Stimulated activated CD8-positive, alpha-beta memory T cell treated with anti-CD3 and anti-CD28 coated beads, Interleukin-2, amount 100 ng/mL, for 1 hour (primary cell): ENCODE measurements at places on chromosomes 6 and 20.
A peak's percentile ranks its signal among the peaks of the same experiment; 100 is the strongest.

DNA sequence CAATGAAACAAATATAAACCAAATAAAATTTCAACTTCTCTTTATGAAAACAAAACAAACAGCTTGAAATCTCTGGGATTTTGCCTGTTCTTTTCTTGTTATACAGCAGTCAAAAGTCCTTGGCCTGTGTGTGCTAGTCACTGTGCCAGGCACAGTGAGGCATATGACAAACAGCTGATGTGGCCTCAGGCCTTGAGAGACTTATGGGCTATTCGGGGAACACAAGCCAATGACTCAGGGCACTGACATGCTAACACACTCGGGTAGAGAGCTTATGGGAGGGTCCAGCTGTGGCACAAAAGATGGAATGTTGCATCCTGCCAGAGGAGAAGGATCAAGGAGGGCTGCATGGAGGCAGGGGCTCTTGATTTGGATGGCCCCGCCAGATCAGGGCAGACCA lies 95.4 kb upstream of the NKX2-2 start:
- no peak for DNase-seq

DNA sequence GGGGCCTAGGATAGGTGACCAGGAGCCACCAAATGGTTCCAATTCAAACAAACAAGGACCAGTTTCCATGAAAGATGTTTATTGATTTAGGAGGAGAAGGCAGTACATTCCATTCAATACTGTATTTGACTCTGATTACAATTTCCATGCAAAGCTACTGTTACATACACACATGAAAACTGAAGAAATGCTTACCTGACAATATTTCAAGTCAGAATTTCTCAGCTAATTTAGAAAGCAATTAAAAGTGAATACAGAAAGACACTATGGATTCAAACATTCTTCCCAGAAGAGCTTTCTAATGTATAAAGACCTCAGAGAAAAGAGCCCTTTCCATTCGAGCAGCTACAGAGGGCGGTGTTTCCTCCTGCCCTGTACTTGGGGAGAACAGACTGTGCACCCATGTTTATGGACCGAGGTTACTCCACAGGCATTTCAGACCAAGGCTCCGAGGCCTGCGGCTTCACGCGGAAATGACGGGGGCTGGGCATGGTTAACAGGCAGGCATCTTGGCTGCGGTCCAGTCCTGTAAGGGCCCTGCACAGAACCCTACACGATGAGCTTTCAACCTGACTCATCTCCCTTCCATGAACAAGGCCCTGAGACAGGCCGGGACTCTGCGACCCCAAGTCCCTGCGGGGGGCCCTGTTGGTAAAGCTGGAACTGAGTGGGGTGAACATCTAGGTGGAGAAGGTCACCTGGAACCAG lies 25.7 kb upstream of the TCFL5 start:
- DNase-seq = no peak

DNA sequence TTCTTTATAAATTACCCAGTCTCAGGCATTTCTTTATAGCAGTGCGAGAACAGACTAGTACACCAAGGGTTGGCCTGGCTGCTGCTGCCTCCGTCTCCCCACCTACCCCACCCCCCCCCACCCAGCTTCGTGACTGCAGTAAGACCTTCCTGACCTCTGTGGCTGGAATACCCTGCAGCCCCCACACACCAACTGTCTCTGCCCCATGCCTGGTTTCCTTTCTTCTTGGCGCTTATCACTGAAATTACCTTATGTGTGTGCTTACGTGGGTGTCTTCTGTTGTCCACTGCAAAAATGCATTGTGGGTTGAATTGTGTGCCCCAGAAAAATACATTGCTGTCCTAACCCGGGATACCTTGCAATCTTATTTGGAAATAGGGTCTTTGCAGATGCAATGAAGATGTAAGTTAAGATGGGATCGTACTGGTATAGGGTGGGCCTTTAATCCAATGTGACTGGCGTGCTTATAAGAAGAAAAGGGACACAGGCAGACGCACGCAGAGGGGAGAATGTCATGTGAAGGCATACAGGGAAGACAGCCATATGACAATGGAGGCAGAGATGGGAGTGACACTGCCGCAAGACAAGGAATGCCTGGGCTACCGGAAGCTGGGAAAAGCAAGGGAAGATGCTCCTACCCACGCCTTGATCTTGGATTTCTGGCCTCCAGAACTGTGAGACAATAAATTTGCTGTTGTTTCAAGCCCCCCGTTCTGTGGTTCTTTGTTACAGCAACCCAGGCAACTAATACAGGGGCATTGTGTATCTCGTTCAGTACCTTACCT lies 15.4 kb downstream of the SYNJ2 start:
- DNase-seq = no peak

DNA sequence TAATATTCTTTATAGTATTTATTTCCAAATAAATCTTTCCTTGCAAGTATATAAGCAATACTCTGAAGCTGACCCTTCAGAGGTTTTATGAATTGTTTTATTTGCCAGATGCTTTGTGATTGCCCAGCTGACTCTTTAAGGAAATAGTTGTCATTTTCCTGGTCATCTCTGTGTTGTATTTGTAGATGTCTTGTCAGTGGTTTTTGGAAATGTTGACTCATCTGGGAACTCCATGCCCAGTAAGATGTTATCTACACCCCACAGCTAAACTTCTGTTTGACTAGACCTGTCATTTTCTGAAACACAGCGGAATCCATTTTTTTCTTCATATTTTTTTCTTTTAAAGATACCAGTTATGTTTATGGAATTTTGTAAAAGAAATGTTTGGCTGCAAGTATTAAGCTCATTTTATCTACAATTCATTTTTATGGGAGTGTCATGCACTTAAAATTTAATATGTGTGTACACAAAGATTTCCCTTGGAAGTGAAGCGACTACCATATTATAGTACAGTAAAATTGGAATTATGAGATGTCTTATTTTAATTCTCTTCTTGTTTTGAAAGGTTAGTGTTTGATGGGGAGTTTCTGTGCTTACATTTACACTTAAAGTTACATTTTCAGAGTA lies 491.0 kb downstream of the NKAIN2 start:
- no peak for DNase-seq

DNA sequence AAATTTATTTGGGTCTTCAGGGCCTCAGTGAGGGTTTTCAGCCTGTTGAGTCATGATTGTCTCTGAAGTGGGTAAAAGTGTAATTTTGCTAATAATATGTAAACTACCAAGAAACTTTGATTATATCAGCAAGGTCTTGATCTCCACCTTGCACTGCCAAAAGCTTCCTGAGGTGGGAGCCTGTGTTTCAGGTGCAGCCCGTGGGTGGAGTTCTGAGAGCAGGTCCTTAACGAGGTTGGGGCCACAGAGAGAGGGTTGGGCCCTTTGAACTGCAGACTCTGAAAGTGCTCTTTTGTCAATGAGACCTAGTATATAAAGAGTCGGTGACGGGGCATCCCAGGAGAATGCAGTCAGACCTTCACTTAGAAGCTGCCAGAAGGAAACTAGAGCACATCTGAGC lies 129.7 kb upstream of the MAP3K4 start:
- DNase-seq = no peak

- no peak for DNase-seq
These were observed 9.5 kb upstream of the ADAM33 start for GRCh38 chr20:3691306-3691705.

- no peak for DNase-seq
These were observed 19.9 kb upstream of the FBXL4 start for GRCh38 chr6:98967616-98968015.

DNA sequence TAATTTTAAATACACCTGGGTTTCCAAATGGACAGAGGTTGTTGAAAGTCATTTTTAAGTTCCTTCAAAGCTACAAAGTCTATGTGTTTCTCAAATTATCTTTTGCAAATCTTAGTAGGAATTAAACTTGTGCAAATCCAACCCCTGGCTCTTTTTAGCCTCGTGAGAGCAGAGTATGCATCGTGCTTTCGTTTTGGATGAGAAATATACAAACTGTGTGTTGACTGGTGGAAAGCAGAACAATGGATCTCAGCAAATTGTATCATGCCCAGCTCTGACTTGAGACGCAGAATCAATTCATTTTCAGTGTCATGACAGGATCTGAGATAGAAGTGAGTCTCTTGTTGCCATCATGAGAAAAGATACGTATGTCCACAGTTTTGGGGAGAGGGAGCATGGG lies 542.4 kb upstream of the FLRT3 start:
- no peak for DNase-seq

GRCh38 chr6:75414445-75415021 lies 79.1 kb downstream of the FILIP1 start:
- DNase-seq = no peak

- no peak for DNase-seq
These were observed 199.8 kb downstream of the SMOC2 start for GRCh38 chr6:168640768-168641167.

DNA sequence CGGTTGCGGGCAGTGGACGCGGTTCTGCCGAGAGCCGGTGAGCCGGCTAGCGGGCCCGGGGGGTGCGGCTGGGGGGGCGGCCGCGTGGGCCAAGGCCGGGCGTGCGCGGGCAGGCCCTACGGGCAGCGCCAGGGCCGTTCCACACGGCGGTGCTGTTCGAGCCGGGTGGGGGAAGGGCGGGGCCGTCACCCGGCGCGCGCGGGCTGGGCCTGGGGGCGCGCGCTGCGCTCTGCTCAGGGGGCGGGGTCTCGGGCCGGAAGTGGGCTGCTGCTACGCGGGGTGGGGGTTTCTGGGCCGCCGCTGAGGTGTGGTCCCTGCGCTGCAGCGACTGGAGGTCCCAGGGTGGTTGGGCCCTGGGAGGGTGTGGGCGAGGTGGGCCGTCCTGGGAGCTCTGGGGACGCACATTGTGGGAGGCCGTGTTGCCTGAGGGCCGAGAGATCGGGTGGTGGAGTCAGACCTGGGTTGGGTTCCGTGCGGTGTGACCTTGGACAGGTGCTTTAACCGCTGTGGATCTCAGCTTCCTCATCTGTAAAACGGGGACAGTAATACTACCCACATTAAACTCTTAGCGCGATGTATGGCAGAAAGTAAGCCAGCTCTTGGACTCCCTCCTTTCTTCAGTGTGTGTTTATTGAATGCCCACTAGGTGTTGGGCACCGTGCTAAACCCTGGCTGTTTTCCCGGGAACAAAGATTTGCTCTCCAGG lies 391 bp downstream of the MAPRE1 start:
- DNase-seq = peak; percentile 38

DNA sequence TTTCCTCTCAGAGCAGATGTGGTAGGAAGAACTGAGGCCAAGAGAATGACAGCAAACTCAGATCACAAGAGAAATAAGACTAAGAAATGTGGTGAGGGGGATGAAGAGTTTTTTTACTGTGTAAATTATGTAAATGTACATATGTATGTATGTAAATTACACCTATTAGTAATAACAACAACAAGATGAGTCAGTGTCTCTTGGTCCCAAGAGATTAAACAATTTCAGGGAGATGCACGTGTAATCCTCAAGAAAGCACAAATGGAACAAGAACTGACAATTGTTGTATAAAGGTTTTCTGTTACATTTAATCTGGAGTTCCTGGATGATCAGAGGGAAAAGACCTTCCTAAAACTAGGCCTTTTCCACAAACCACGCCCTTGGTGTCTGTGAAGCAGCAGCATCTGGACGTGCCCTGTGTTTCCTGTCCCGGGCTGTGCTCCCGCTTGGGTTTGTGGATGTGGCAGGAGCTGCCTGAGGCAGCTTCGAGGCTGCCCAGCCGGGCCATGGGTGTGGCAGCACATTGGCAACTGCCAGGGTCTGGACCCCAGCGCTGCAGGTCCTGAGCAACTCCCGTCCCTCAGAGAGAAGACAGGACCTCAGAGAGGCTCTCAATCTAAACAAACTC lies 994 bp downstream of the CLDN20 start:
- DNase-seq = no peak

GRCh38 chr20:45088247-45088646 lies 12.7 kb downstream of the KCNS1 start:
- DNase-seq = no peak

- no peak for DNase-seq
These were observed 134.6 kb upstream of the NEDD9 start for GRCh38 chr6:11366934-11367637.

- DNase-seq = no peak
These were observed 310.6 kb upstream of the RSPO3 start for GRCh38 chr6:126807876-126808275.

DNA sequence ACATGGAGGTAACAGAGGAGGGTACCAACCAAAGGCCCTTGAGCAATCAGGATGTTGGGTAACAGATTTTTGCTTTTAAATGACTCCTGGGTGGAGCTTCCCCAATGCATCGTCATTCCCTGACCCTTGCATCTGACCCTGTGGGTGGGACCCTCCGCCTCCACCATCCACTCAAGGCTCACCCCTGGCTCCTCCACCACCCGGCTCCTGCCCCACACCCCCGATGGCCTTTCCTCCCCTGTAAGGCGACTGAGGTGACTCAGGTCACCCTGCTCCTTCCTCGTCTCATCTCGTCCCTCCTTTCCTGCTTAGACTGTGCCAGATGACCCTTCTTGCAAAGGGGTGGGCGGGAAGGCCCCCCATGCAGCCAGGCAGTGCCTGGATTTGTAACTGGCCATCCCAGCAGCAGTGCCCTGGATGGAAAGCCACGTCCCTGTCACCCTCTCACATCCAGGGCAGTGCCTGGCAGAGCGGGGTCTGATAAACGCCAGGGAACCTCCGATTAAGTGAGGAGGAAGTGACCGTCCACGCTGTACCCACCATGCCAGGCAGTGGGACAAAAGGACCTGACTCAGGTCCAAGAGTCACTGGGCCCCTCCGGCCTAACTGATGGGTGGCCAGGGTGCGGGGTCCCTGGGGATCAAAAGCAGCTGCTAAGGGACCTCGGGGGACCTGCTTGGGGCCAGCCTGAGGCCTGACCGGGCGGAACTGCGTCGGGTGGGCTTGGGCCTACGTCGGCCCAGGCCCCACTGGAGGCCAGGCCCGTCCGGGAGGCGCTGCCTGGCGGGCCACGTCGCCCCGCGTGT lies 624 bp upstream of the NPEPL1 start:
- no peak for DNase-seq

- no peak for DNase-seq
These were observed 307.2 kb downstream of the HIVEP2 start for GRCh38 chr6:142637624-142638351.

- no peak for DNase-seq
These were observed 89.7 kb upstream of the EMILIN3 start for GRCh38 chr20:41456351-41456750.

- DNase-seq = no peak
These were observed 14.2 kb downstream of the EBF4 start for GRCh38 chr20:2706688-2707352.
